ENCODE measurements at places on chromosomes 7 and 10. TPM values are rescaled to one million over a fixed set of nuclear protein-coding genes. Genes with fewer than 3 reads are reported as not detected.

- no peak for DNase-seq
Measured at GRCh38 chr7:132073920-132074589, 502.2 kb downstream of the PLXNA4 start.

The SLC26A4 gene
- total RNA-seq: 0.66 TPM

GRCh38 chr10:32332299-32332750 is 14.6 kb downstream of the EPC1 start:
- DNase-seq: no peak

The MBL2 gene
- not detected for total RNA-seq

DNA sequence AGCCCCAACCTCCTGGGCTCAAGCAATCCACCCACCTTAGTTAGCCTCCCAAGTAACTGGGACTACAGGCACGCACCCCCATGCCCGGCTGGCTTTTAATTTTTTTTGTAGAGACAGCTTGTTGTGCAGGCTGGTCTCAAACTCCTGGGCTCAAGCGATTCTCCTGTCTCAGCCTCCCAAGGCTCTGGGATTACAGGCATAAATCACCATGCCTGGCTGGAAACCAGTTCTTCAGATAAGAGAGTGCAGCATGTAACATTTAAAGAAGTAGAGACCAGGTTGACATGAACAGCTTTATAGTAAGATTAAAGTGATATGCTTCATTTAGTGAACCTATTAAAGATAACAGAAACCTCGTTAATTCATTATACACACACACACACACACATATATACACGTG is 167.9 kb upstream of the KAT6B start:
- DNase-seq: no peak

- DNase-seq: no peak
Measured at GRCh38 chr10:61815496-61815895, 86.0 kb upstream of the ARID5B start.

DNA sequence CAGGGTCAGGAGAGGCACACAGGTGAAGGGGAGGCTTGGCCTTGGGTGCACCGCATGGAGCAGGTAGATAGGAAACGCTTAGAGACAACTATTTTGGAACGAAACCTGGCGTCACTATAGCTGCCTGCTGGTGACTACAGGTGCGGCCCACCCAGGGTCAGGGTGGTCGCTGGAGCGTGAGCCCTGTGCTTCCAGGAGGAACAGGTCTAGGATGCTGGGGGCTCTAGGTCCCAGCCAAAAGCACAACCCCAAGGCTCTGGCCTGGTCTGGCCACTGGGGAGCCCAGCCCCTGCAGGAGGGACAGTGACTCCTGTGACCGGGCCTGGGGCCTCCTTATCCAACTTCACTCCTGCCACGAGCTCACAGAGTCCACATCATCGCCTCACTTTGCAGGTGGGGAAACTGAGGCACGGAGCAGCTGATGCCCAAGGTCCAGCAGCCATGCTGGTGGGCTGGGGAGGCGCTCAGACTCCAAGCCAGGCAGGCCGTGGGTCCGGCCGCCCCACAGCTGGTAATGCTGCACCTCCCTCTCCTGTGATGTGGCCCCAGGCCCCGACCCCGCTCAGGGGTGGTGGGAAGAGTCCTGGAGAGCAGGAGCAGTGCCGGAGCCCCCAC is 9.0 kb downstream of the LFNG start:
- DNase-seq: no peak

The EXOC4 gene
- total RNA-seq: 40.3 TPM

DNA sequence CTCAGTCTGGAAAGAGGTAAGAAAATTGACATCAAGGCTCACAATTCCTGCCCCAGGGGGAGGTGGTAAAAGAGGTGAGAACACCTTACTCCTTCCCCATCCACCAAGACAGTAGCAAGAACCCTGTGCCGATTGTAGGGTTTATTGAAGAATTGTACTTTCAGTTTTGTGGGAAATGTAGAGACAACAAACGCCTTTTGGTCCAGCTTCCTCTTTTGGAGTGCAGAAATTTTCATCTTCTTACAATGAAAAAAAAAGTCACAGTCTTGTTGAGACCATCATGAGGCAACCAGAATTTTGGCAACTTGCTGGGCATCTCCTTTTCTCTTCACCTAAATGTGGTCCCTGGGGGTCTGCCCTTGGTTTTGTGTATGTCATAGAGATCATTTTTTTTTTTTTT is 217.7 kb downstream of the TMEM178B start:
- no peak for DNase-seq

DNA sequence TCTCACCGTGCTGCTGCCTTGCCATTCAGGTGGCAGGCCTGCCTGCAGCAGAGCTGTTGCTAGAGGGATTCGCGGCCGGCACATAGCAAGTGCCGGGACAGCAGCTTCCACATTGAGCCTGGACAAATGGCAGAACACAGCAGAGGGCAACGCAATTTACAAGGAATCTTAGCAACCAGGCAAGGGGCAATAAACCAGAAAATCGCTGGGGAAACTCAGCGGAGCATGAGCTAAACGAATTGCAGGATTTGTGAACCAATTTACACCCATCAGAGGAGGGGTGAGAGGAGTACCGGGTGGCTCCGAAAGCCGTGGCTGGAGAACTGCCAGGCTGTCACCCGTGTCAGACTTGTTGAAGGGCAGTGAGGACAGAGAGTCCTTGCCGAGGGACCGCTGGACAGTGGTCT is 58.6 kb upstream of the LOXL4 start:
- DNase-seq: no peak

GRCh38 chr7:28328146-28328545 is 84.2 kb upstream of the CREB5 start:
- DNase-seq: no peak

GRCh38 chr10:85558533-85558932 is 808.1 kb downstream of the GRID1 start:
- DNase-seq: no peak

DNA sequence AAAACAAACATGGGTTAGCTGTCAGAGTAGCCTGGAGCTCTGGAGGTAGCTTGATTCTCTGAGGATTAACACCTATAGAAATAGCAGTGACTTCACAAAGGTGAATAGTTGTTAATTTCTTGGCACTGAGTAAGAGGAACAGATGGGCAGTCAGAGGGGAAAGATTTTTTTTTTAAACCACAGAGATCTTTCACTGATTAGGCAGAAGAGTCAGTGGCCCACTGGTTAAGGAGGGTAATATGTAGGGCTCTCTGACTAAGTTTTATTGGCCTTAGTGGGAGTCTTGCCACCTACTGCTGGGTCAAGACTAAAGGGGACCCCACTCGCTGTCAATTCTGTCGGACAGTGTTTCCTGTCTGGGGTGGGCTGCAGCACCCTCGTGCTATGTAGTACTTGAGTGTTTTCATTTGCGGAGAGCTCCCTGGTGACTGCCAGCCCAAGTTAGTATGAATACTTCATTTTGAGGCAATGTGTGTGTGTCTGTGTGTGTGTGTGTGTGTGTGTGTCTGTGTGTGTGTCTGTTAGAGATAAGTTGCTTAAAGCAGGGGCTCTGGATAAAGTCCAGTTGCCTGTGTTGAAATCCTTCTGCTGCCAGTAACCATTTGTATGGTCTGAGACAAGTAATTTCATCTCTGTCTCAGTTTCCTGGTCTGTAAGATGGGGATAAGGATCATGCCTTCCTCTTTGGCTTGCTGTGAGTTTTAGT is 145.2 kb downstream of the ARID5B start:
- DNase-seq: no peak

GRCh38 chr7:134461916-134462315 is 3.0 kb upstream of the AKR1B1 start:
- DNase-seq: no peak

GRCh38 chr10:46273506-46274477 is 13.0 kb upstream of the ANTXRL start:
- no peak for DNase-seq

GRCh38 chr7:27942711-27943110 is 202.7 kb downstream of the TAX1BP1 start:
- DNase-seq: no peak

DNA sequence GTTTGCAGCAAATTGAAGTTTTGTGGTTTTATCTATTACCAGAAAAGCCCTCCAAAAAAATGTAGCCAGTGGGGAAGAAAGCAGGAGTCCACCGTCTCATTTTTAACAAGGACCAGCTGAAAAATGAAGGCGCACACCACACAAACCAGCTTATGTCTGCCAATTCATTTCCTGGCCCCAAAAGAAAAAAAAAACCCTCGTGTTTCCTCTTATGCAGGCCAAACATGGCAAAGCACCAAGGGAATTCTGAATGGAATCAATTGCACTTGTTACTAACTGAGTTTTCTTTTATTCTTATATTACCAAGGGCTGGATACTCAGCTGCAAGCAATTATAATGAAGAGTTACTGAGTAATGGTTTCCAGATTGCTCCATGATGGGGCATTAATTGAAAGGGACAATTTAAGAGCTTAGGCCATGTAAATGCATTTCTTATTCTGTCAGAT is 428.3 kb upstream of the NPVF start:
- DNase-seq: no peak

GRCh38 chr10:59913547-59914237 is 7.3 kb upstream of the CCDC6 start:
- DNase-seq: no peak

- DNase-seq: no peak
Measured at GRCh38 chr10:116688741-116689495, 53.4 kb downstream of the HSPA12A start.

- no peak for DNase-seq
Measured at GRCh38 chr7:131604841-131605279, 48.4 kb upstream of the PODXL start.

DNA sequence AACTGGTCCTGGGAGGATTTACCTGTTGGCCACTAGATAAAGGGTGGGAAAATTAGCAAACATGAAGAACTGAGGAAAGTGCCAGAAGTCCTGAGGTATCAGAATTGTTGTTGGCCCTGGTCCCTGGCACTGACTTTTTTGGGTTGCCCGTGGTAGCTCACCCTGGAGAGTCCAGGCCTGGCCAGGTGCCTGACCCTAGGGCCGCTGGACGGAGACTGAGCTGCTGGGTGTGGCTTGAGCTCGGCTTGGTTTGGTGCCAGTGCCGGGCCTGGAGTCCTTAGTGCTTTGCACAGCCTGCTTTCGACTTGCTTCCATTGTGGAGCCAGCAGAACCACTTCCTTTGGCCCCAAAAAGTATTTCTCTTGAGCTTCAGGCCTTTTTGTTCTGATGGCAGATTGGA is 12.9 kb downstream of the MDH2 start:
- no peak for DNase-seq

The PON1 gene
- 0.20 TPM for total RNA-seq

- DNase-seq: peak; percentile 87
Measured at GRCh38 chr7:15015545-15016314, 113.2 kb upstream of the DGKB start.

DNA sequence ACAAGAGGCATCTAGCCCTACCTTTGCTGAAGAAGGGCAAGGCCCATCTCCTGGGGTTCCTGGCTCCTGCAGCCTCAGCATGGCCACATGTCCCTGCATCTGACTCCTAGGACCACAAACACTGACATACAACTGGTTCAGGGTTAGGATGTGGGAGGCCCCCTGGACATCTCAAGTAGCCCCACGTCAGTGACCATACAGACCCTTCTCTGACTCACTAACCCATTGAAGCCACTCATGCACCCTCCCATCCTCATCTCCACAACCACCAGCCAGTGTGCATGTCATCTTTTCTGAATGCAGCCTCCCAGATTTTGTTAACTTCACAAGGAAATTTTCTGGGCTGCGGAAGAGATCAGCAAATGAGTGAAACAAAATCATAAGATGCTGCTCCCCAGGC is 18.2 kb downstream of the TMEM176B start:
- DNase-seq: no peak

The ZNF425 gene
- 2.1 TPM for total RNA-seq

GRCh38 chr7:125357676-125358455 is 428.2 kb upstream of the POT1 start:
- no peak for DNase-seq

DNA sequence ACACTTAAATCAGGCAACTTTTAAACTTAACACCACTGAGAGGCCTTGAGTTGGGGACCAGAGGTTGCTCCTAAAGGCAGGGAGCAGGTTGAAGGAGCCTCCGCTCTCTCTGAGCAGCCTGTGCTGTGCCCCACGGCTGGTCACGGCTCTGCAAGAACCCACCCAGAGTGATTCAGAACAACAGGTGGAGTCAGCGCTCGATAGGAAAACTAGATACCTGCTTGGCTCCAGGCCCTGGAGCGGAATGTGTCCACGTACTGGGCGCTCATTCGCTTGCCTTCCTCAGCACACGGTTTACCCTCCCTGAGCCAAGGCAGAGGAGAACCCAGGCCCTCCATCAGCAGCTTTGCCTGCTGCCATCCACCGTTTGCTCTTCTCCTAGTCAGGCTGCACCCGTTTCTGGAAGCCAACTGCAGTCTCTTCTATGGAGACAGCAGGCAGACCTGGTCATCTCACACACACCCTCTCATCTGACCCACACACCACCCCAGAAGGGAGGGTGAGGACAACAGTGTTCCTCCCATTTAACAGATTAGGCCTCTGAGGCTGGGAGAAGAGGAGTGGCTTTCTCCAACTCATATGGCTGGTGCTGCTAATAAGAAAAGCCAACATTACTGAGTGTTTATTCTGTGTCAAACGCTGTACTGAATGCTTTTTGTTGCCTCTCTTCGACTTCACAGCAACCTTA is 37.6 kb upstream of the PDCD4 start:
- no peak for DNase-seq

- DNase-seq: no peak
Measured at GRCh38 chr10:58320351-58321049, 14.3 kb upstream of the UBE2D1 start.

DNA sequence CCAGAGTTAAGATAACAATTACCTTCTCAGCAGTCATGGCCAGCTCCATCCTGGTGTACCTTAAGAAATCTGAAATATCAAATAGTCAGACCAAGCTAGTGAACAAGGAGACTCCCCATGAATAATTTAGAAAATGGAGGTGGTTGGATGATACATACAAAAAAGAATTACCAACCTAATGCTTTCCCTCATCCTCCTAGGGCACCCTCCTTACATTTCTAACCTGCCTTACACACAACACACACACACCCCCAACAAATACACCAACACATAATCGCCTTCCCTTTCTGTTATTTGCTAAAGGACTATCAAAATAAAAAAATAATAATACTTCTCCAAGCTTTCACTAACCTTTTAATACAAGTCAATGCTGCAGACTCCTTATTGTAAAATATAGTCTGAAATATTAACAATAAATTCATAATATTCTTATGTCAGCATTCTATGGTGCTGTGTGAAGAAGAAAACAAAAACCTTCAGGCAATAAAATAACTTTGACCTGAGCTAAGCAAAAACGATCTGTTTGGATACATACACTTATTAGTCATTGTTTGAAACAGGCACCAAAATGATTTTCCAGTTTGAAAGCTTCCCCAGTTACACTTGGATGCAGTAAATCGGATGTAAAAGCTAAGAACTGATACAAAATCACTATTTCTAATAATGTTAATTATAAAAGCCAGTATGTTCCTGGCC is 3.4 kb downstream of the TWIST1 start:
- DNase-seq: no peak
